Kidney tubule cell (primary cell): ENCODE measurements at places on chromosomes 3 and 15.

DNA sequence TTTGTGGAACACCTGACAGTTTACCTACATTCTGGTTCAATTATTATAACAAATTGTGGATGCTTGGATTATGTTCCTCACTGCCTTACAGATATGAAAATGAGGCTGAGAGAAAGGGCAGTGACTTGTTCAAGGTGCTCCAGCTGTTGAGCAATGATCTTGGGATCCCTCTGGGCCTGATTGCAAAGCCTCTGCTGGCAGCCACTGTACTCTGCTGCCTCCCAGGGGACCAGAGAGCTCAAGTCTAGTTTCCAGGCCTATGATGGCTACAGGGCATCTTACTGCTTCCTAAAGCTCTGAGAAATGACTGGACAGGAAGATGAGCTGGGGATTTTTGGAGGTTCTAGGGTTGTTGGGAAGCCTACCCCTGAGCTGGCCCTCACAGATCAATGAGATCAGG, 2.3 kb upstream of the SHC4 start:
- peak; percentile 76 for DNase-seq

DNA sequence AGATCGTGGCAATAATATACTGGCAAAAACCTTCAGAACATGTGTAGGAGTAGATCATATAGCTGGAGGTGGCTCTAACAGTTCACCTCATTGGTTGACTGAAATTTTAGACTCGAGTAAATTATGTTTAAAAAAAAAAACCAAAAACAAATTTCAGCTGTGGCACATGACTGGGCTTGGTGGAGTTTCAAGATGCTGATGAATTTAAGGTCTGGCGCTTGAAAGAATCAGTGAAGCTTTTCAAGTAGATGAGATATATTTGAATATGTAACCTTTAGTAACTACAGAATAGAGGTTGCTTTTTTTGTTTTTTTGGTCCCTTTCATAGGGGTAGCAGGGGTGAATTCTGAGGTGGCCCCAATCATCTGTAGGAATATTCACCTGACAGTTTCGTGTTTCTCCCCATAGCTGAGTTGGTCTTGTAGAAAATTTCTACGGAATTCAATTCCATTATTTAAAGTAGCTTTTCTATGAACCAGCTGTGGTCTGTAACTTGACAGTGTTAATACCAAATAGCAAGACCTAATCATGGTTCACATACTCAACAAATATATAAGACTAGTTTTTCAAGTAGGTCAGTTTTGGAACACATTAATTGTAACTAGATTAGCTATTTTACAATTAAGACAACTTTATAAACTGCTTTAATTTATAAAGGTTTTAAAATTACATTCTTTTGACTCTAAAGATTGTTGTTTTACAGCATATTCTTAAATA, 65.6 kb downstream of the MAP4 start:
- no peak for DNase-seq

- DNase-seq, result no peak
Measured at GRCh38 chr3:116821371-116821770, 111.8 kb downstream of the TUSC7 start.

GRCh38 chr3:43759297-43759782, 68.6 kb downstream of the ABHD5 start:
- DNase-seq, result peak; percentile 100

GRCh38 chr3:175521406-175521805, 662.3 kb downstream of the NAALADL2 start:
- DNase-seq, result no peak

GRCh38 chr15:60405399-60405798, 7.6 kb upstream of the ANXA2 start:
- DNase-seq, result no peak
